ENCODE measurements at places on chromosomes 1 and 21. TPM values are rescaled to one million over a fixed set of nuclear protein-coding genes. Genes with fewer than 3 reads are reported as not detected.
A peak's percentile ranks its signal among the peaks of the same experiment; 100 is the strongest.

DNA sequence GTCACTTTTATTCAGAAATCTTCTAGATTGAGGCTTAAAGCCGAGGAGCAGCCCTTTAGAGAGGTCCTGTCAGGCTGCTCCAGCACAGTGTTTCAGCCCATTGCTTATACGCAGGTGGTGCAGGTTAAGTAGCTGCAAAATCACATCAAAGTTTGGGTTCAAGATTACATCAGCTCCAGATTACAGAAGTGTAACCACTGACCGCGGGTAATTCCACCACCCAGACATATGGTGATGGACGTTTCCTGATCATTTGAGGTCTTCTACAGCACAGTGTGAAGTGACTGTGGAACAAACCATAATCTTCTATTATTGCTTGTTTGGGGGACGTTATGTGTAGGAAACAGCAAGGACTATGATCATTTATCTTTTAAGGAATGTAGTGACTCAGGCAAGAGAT, 11.8 kb downstream of the C1orf115 start:
- DNase-seq: no peak

DNA sequence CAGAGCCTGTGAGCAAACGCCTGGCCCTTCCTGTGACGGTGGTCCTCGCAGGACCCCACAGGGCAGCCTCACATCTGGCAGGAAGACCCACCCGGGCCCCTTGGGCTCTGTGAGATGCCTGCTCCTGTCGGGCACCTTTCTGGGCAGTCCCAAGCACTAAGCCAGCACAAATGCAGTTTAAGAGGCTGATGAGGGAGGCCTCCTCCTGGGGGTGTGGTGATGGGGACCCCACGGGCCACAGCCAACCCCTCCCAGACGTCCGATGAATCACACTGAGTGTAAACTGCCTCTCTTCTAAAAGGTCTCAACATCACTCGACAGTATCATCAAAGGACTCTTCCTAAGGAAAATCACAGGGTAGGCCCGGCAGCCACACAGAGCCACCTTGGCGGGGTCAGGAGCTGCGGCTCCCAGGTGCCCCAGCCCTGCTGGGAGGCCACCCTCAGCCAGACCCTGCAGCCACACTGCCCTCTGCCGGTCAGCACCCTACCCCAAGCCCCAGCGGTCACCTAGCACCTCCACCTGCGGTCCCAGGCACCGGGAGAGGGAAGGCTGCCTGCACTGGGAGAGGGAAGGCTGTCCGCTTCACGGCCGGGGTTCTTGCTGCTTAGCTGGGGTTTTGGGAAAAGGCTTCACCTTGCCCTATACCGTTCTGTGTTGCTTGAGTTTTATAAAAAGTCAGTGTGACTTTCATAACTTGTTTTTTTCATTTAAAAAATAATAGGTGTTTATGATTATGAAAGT, 3.9 kb upstream of the PRKCZ start:
- DNase-seq: peak; percentile 79

The NBPF4 gene
- total RNA-seq: 0.46 TPM

The THEM5 gene
- total RNA-seq: not detected

DNA sequence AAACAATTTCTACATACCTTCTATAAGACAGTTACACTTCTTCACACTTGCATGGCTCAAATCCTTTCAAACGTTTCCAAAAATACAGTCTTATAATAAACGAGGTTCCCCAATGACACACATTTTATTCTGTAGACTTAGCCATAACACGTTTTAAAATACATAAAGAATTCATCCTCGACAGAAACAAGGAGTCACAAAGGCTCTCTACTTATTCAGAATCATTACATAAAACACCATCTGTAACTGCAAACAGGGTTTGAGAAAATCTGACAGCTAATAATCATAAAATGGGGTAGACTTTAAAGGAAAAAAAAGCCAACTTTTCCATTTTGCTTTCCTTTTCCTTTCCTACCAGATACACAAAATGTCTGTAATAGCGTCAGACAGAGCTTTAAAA, 1.8 kb downstream of the PIK3R3 start:
- DNase-seq: no peak

GRCh38 chr1:225476100-225476511, 48.3 kb upstream of the LBR start:
- no peak for DNase-seq

The GBP6 gene
- total RNA-seq: 0.11 TPM

Data from Daoy (cell line).